Fibroblast of skin of back (primary cell): ENCODE measurements at places on chromosomes 2 and 18.

DNA sequence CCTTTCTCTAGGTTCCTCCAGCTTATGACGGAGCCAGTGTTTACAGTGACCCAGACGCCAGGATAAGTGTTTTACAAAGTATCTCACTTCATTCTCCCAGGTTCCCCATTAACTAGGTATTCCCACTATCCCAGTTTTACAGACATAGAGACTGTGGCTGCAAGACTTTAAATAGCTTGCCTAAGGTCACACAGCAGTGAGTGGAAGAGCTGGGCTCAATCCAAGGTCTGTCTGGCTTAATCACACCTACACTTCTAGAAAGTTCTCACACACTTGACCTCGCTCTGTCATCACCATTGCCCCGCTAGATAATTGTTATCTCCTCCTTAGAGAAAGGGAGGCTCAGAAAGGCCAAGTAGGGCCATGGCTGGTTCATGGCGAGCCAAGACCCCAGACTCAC is 110.2 kb downstream of the ANTXR1 start:
- no peak for DNase-seq

GRCh38 chr2:71001981-71002570 is 7.4 kb upstream of the TEX261 start:
- DNase-seq = no peak

- no peak for DNase-seq
Observed at GRCh38 chr18:79046522-79046921, 22.7 kb upstream of the ATP9B start.

DNA sequence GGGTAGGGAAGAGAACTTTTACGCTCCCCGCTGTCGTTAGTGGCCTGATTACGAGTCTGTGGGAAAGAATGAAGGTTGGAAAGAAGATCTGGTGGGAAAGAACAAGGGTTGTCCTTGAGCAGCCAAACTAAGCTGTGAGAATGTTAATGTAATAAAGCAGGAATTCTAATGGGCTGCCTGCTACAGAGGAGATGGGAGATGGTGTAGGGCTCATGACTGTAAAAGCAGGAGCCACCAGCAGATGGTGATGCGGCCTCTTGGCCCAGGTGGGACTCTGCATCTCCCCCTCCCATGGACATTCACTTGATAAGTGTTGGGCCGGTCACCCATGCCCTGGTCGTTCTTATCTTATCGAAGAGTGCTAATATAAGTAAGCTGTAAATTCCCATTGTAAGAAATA is 150.0 kb downstream of the NEDD4L start:
- DNase-seq = no peak

DNA sequence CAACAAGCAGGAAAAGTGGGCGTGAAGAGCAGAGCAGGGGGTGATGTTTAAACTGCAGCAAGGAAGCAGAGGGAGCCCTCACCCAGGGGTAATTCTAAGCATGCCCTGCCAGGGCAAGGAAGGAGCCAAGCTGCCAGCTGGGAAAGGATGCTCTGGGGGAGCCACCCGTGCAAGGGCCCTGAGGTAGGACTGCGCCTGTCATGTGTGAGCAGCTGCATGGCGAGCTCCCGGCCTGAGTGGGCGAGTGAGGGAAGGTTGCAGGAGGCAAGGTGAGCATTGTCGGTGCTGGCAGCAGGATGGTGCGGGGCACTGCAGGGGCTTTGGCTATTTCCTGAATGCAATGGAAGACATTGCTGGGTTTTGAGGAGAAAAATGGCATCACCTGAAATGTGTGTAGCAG is 107.2 kb downstream of the COPS8 start:
- no peak for DNase-seq

DNA sequence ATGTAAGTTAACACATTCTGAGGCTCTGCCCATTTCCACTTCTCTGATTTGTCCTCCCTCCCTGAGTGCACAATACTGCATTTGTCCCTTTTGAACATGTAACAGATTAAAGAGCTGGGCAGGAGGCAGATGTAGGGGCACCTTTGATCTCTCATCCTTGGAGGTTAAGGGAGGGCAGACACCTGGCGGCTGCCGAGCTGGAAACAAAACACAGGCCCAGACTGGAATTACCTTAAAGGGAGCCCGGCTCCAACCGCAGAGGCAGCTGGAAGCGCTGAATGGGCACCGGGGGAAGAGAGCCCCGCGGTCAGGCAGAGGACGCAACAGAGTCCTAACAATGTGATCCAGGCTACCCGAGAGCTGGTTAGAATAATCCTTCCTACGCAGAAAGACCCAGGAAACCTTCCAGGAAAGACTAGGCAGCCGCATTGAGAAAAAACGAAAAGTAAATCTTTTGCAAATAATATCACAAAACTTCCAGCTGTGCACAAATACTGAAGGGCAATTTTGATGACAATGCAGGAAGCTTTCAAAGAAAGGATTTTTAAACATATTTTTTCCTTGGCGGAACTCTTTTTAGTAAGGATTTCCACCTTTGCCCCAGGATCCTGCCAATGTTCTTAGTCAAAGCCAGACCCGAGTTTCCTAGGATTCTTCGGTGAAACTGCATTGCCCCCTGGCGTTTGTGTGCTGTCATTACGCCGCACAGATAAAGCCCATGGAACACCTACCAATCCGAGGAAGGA is 216.0 kb downstream of the TGIF1 start:
- DNase-seq = peak; percentile 83

DNA sequence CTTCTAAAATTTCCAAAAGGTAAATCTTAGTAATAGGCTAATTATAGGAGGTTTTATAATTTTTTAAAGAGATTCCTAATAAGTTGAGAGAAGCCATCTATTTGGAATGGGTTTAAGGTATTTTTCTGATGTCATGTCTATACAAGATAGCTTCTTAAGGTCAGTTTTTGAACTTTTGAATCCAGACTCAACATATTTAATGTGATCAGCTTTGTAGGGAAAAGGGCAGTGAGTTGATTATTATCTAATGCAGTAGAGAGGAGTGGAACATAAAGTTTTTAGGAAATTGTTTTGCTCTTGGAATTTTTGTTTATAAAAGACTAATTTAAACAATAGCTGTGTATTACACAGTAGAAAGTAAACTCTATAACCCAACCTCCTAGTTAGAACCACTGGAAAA is 96.3 kb downstream of the PHLPP1 start:
- DNase-seq = no peak

- DNase-seq = peak; percentile 24
Observed at GRCh38 chr18:8912348-8913326, 189.9 kb upstream of the NDUFV2 start.

GRCh38 chr2:230582851-230583283 is 129.8 kb upstream of the CAB39 start:
- DNase-seq = peak; percentile 80

DNA sequence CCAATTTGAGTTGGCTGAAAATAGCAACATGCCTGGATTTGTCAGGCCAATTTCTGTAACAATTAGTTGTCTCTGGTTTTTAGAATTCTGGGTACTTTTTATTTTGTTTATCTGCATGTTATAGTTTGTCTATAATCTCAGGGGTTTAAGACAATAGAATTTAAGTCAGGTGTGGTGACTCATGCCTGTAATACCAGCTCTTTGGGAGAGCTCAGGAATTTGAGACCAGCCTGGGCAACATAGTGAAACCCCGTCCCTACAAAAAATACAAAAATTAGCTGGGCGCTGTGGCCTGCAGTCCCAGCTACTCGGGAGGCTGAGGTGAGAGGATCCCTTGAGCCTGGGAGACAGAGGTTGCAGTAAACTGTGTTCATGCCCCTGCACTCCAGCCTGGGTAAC is 114.4 kb upstream of the GLS start:
- DNase-seq = no peak

- DNase-seq = no peak
Observed at GRCh38 chr2:57809230-57809629, 237.4 kb upstream of the VRK2 start.
